ENCODE measurements at places on chromosomes 13 and 19.

- DNase-seq = no peak
Observed at GRCh38 chr19:36330216-36330615, 48.8 kb downstream of the ZFP14 start.

DNA sequence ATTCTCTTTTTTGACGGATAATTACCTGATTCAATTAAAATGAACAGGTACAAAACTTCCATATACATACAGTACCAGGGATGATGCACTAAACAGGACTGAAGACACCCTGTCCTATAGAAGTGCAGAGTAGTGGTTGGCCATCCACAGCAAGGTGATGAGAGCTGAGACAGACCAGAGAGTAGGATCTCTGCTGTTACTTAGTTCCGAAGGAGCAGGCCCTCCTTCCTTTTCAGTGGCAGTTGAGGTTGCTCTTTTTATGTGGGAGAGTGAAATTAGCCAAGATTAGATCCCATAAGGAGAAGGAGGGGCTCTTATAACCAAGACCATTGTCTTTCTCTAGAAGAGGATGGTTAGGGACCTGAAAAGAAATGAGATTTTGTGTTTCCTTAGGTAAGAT is 4.0 kb downstream of the PDS5B start:
- DNase-seq = no peak

- DNase-seq = no peak
Observed at GRCh38 chr13:83007226-83007625, 875.0 kb downstream of the SLITRK1 start.

DNA sequence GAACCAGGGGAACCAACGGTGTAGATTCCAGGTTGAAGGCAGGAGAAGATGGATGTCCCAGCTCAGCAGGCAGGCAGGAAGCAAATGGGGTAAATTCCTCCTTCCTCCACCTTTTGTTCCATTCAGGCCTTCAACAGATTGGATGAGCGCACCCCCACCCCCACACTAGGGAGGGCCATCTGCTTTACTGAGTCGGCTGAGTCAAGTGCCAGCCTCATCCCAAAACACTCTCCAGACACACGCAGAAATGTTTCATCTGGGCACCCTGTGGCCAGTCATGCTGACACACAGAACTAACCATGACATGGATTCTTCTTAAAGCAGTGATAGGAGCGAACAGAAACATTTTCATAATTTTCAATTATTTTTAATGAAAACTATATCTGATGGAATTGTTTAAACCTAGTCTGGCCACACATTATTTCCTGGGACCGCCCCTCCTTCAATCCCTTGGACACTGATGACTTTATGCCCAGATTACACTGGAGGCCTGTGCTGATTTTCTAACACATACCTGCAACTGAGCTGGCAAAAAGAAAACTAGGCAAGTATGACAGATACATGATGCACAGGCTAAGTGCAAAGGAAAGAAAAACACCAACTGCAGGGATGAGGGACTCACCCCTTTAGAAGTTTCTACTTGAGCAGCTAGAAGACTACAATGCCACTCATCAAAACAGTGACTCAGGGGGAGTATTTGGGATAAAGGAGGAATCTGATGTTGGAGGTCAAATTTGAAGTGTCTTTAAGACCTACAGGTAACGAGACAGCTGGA is 154.2 kb downstream of the TNFRSF19 start:
- peak; percentile 7 for DNase-seq

DNA sequence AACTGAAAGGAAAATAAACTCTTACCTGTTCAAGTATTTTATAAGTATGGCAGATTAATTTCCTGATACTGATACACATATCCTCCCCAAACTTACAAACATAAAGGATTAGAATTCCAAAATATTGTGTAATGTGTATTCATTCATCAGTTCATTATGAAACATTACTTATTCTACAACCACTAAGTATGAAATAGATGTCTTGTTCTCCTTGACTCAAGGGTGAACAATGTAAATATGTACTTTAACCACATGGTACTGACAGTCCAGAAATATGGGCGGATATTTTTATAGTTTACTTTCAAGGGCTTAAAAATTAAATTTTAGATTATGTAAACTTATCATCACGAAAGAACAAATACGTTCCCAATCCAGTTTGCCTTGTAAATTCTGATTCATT is 334.0 kb downstream of the LIG4 start:
- DNase-seq = no peak

DNA sequence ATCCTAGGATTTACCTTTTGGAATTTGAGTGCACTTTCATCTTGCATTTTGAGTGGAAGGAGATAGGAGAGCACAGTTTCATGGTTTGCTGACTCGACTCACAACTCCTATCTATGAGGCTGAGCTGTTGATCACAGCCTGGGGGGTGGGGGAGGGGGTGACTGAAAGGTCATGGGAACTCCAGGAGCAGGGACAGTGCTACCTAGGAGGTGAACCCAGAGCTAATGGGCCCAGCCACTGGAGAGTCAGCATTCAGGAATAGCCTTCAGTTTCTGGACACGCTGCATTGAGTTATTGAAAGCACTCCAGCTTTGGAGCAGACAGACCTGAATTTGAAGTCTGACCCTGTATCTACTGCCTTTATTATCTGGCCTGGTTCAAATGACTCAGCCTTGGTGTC is 339.9 kb downstream of the SLC7A1 start:
- DNase-seq = no peak

DNA sequence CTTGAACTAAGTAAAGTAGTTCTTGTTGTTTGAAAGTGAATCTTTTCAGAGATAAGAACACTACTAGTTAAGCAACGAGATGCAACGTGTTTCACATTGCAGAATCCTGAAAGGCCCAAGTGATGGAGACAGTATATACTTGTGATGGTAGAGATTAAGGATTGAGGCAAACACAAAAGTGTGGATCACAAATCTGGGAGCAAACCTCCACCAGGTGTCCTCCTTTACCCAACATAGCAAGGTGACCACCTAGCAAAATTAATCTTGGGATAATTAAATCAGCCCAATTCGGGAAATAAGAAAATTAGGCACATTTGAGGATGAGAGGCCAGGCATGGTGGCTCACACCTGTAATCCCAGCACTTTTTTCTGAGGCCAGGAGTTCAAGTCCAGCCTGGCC is 563.9 kb downstream of the DACH1 start:
- DNase-seq = no peak

DNA sequence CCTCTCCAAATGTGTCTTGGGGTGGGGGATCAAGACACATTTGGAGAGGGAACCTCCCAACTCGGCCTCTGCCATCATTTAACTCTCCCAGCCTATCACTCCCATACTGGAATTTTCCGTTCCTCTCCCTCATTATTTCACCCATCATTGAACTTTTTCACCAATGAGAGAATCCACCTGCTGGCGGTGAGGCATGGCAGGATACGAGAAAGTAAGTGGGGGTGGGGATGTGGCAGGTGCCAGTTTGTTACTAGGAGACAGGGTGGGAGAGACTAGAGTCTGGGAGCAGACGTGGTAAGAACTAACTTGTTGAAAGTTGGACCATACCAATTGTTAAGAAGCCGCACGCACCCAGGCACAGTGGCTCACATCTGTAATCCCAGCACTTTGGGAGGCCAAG is 6.9 kb downstream of the GIPR start:
- no peak for DNase-seq

DNA sequence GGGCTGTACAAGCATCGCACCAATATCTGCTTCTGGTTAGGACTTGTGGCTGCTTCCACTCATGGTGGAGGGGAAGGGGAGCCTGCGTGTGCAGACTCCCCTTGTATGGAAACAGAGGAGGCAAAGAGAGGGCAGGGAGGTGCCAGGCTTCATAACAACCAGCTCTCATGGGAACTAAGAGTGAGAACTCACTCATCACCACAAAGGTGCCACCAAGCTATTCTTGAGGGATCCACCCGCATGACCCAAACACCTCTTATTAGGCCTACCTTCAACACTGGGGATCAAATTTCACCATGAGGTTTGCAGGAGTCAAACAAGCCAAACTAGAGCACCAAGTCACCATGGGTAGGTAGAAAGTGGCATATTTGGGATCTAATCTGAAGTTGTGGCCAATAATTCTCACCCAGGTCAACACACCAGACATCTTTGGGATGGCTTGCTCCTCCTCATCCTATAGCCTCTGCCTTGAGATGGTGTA is 46.4 kb downstream of the RUBCNL start:
- no peak for DNase-seq

- no peak for DNase-seq
Observed at GRCh38 chr13:57832187-57832586, 200.6 kb downstream of the PCDH17 start.

- no peak for DNase-seq
Observed at GRCh38 chr13:111368091-111368490, 47.6 kb downstream of the TEX29 start.

GRCh38 chr13:22736768-22737092 is 444.0 kb upstream of the SGCG start:
- DNase-seq = no peak

GRCh38 chr19:46902402-46902766 is 41.6 kb downstream of the ARHGAP35 start:
- DNase-seq = no peak

DNA sequence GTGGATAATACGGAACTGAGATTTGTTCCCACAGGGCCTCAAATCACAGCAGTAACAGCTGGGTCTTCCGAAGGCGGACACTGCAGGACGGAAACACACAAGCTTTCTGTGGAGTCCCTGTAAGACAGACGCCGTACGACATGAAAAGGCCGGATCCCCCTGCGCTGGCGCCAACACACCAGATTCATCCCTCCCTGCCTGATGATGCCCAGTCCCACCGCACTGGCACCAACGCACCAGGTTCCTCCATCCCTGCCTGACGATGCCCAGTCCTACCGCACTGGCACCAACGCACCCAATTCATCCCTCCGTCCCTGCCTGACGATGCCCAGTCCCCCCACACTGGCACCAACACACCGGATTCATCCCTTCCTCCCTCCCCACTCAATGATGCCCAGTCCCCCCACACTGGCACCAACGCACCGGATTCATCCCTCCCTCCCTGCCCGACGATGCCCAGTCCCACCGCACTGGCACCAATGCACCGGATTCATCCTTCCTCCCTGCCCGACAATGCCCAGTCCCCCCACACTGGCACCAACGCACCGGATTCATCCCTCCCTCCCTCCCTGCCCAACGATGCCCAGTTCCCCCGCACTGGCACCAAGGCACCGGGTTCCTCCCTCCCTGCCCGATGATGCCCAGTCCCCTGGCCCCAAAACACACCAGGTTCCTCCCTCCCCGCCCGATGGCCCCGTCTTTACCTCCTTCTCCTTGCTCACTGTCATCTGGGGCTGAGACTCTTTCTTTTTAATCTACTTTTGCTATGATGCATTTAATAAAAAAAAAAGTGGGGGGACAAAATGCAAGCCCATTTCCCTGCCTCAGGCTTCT is 55.1 kb downstream of the RASA3 start:
- no peak for DNase-seq

DNA sequence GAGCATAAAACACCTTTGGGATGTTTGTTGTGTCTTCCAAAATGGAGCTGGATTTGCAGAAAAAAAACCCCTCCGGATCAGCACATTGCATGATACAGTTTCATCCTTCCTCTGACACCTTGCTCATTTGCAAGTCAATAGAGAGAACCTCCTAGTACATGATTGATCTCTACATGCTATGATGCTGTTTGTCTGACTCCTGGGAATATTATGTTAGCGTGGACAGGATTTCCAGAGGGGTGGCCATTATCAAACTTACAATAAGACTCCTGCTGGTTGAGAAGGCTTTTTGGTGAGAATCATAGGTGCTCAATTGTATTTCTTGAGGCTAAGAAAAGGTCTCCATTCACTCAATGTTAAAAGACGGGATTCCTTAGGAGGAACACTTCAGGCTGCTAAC is 75.9 kb upstream of the SCEL start:
- DNase-seq = no peak

DNA sequence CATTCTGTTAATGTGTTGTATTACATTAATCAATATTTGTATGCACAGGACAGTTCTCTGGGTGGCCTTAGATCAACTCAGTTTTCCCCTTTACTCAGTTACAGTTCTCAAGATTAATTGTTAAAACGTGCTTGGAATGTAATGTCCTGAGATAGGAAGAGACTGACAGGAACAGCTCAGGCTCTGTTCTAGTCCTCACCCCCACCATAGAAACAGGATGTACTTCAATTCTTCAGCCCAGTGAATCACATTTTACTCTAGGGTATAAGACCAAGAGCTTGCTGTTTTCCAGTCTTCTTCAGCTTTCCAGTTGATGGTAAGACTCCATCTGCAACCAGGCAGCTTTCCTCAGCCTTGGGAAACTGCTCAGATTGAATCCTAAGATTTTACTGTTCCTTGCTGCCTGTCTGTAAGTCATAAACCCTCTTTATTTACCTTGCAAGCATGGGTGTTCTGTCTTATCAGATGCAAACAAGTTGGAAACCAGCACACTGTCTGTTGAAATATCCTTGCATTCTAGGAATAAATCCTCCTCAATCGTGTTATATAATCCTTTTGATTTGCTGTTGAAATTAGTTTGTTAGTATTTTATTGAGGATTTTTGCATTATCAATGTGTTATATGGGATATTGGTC is 836.9 kb upstream of the PCDH9 start:
- no peak for DNase-seq

- DNase-seq = no peak
Observed at GRCh38 chr19:41233748-41234240, 14.8 kb downstream of the AXL start.

- DNase-seq = no peak
Observed at GRCh38 chr19:57816652-57817051, 1.9 kb upstream of the ZNF552 start.

DNA sequence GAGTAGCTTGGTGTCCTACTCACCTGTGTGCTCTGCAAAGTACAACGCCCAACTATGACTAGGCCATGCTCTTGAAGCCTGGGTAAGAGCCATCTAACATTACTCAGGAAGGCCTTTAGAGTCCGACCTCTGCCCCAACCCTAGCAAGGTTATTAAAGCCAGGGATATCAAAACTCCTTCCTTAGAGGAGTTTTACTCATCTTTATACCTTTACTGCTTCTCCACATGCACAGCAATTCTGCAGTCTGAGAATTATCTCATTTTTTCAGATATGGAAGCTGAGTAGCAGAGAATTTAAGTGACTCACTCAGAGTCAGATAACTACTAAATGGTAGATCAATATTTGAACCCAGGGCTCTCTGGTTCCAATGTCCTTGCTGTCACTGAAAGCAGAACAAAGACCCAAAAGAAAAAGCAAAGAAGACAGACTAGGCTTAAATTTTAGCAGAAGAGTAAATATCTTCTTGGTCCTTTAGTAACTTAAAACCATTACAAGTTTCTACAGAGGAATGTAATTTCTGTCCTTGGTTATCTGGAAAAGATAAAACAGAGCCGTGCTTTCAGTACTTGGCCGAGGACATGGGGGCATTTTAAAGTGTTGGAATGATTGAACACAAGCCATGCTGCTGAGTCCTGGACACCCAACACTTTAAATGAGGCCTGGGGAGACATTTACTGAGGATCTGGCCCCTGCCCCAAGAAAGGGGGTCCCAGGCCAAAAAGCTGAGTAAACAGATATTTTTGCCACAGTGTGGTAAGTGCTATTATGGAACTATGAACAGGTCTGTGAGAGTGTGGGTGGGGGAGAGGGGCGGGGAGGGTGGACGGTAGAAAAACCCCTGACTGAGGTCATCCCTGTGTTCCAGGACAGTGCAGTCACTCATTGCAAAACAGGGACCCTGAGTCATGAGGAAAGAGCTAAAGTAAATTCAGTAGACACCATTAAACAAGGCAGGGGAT is 18.4 kb upstream of the KPNA3 start:
- no peak for DNase-seq

All from RKO (cell line).